NCI-H82 (cell line): ENCODE measurements at places on chromosomes 3 and 15.
A peak's percentile ranks its signal among the peaks of the same experiment; 100 is the strongest.

GRCh38 chr3:132703733-132704132, 18.5 kb downstream of the NPHP3 start:
- DNase-seq, result peak; percentile 56

DNA sequence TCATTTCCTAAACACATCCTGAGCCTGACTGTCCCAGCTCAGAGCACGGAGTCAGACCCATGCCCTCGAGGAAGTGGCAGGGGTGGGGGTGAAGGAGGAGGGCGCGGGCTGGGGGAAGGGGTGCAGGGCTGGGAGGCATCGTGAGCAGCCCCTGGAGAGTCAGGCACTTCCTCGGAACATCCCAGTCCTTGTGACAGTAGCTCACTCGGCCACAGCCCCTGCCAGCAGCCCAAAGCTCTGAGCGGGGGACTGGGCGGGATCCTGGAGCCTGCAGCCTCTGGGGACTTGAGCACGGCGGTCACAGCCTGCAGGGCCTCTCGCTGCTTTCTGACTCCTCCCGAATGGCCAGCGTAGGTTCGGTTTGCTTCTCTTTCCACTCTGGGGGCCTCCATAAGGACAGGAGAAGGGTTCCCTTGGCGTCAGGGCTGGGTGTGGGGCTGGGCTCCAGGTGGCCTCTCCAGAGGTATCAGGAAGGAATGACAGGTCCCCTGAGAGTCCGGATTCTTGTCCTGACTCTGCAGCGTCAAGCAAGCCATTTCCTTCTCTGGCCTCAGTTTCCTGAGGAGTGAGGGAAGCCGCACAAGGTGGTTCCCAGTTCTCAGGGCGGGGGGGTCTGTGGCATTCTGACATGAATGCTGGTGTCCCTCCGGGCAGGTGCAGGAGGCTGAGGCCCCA, 20.9 kb downstream of the PSTPIP1 start:
- DNase-seq, result no peak

DNA sequence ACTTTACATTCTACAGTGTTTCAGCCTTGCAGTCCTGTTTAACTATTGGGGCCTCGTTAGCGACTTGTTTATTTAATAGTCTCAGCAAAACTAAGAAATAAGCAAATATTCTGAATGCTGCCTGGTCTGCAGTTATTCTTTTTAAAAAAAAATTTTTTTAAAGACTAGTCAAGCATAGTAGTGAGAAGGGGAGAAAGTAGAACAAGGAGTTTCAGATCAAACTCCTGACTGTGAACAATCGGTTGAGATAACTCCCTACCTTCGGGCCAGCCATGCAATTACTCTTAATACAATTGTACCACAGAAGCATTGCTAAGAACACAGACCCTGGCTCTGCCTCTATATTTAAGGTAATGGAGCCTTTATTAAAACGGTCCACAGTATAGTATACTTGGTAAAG, 5.8 kb upstream of the DUT start:
- DNase-seq, result no peak

GRCh38 chr15:47669221-47669620, 48.1 kb upstream of the SEMA6D start:
- peak; percentile 87 for DNase-seq

GRCh38 chr3:169085827-169086226, 577.7 kb downstream of the MECOM start:
- no peak for DNase-seq

DNA sequence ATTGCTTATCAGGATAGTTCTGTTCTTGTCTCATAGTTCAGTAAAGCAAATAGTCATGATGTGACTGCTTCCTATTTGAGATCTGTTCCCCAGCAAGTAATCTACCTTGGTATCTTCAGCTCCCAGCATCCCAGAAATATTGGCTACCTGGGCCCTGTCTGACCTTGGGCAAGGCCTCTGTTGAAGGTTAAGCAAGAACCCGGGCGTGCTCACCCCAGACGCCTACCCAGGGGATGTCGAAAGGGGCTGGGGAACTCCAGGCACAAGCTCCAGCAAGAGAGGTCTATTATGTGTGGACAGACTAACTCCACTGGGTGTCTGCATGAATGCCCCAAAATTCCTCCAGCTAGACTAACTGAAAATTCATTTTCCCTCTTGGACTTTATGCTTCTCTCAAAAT, 37.3 kb upstream of the IGF1R start:
- no peak for DNase-seq

DNA sequence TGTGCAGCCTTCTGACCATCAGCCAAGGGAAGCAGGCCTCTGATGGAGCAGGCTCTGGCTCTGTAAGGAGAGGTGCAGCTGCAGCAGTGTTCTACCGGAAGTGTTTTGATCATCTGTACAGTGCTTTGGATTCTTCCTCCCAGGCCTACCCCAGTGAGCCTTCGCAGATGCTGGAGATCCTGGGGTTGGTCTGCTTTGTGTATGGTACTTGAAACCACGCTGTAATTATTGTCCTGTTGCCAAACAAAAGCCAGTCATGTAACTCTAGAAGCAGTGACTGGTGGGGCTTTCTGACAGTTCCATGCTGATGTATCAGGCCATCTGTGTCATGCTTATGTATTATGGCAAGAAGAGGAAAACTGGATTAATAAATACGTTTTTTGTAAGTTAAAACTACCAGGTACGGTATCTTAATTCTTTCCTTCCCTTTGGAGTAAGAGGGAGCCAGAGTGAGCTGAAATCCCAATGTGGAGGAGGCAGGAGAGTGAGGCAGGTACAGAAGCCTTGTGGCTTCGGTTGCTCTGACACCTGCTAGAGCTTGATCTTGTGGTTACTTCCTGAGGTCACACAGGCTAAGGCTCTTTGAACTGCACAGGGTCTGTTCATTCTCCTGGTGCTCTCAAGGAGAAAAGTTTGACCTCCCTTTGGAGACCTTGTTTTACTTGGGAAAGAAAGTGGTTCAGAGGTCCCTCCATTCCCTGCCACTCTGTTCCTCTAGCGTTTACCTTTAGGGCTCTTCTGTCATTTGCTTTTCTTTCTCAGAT, 3.7 kb downstream of the TMEM42 start:
- no peak for DNase-seq

DNA sequence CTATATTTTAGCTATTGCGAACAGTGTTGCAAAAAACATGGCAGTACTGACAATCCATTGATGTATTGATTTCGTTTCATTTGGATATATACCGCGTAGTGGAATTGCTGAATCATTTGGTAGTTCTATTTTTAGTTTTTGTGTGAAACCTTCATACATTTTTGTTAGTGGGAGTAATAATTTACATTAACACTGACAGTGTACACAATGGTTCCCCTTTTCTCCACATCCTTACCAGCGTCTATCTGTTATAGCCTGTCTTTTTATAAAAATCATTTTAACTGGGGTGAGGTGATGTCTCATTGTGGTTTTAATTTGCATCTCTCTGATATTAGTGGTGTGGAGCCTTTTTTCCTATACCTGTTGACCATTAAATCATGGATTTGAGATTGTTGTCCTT, 392.4 kb upstream of the ALCAM start:
- no peak for DNase-seq

DNA sequence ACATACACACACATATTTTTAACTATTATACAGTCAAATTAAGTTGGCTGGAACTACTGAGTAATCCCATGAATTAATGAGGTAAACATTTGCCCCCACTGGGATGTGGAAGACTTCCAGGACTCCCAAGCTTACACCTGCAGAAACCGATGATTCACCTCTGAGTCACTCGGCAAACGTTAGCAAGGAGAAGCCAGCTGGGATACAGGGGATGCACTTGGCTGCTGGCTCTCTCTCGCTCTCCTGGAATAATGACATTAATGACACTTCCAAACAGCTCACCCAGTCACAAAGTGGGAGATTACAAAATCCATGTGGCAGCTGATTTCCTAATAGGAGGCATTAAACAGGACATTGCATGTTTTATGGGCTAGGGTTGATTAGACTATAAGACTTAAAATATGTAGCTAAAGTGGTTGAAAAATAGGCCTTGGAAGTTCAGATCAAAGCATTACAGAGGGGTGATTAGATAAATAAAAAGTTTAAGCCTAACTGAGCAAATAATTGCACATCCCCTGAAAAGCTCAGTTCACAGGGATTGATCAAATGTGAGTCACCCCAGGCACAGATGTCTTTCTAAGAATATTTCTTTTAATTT, 500.9 kb downstream of the SOX2 start:
- peak; percentile 45 for DNase-seq

DNA sequence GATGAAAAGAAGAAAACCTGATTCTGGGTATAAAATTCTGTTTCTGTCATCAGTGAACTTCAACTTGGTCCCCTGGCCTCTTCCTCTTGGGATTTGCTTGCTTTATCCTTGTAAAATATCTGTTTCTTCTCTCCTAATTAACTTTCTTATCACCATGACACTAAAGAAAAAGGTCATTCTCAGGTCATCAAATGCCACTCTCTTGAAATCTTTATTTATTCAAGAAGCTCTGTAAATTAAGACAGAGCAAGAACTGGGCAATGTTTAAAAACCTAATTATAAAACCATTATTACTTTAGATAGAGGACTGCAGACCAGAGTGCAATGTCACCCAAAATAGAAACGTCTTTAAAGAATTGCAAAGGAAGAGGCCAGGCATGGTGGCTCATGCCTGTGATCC, 6.0 kb upstream of the LIPC start:
- no peak for DNase-seq

- DNase-seq, result no peak
Measured at GRCh38 chr15:40075298-40076044, 33.2 kb downstream of the BMF start.

- no peak for DNase-seq
Measured at GRCh38 chr3:130607553-130608154, 90.7 kb downstream of the COL6A6 start.

- DNase-seq, result no peak
Measured at GRCh38 chr3:119835556-119835955, 53.7 kb downstream of the NR1I2 start.

DNA sequence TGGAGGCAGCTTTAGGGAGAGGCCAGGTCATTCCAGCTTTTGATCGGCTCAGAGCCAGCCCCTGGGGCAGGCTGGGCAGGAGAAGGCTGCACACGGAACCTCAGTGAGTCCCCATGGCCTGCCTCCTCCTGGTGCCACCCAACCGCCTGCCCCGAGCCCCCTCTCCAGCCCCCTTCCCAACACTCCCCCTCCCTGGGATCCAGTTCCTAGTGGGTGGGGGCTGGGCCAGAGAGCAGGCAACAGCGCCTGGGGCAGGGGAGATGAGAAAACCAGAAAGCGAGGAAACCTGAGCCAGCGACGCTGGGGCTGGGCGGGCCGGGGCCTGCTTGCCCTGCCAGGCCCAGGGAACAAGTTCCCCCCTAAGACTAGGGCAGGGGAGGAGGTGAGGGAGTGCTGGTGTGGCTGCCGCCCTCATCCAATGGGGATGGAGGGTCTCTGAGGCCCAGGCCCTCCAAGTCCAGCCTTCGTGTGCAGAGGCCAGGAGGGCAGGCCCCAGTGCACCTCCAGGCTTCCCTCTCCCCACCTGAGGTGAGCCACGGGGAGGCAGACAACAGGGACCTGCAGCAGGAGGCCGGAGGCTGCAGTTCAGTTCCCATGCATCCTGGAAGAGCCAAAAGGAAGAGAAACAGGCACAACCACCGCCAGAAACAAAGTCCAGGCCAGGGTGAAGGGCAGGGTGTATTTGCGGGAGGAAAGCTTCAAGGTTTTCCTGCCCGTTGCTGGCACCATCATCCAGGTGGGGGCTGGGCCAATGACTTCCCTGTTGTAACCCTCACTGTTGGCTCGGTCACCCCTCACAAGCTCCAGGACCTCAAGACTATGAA, 4.0 kb upstream of the SEMA3F start:
- no peak for DNase-seq

- peak; percentile 76 for DNase-seq
Measured at GRCh38 chr3:149902498-149903139, 68.1 kb downstream of the PFN2 start.

DNA sequence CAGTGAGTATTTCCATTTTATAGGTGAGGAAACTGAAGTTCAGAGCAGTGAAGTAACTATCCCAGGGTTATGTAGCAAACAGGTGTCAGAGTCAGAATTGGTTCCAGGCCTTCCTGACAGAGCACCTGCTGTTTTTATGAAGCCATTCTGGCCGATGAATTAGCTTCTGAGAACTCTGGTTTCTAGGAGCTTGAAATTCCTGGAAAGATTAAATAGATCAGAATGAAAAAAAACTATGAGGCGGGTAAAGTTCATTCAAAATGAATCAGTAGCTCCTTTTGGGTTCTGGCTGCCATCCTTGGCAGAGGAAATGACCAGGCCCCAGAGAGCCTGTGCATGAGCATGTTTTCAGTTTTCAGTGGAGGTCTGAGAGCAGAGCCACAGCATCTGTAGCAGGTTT, 59.3 kb upstream of the CFAP161 start:
- DNase-seq, result no peak

DNA sequence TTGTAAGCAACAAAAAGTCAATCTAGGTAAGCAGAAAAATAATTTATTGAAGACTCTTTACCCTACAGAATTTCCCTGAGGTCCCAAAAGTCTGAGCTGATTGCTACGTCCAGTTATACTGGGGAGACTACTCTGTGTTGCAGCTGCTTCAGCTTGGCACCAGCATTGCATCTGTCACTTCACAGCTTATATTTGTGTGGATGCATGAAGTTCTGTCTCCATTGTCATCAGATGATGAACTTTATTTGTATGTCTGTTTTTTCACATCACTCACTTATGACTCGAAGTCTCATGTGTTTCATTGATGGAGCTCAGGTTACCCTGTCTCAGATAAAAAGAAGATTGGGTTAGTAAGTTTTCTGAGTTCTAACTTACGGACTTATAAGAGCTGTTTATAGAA, 75.3 kb upstream of the LRRFIP2 start:
- no peak for DNase-seq

GRCh38 chr15:68279779-68280753, 2.5 kb downstream of the FEM1B start:
- DNase-seq, result peak; percentile 27

DNA sequence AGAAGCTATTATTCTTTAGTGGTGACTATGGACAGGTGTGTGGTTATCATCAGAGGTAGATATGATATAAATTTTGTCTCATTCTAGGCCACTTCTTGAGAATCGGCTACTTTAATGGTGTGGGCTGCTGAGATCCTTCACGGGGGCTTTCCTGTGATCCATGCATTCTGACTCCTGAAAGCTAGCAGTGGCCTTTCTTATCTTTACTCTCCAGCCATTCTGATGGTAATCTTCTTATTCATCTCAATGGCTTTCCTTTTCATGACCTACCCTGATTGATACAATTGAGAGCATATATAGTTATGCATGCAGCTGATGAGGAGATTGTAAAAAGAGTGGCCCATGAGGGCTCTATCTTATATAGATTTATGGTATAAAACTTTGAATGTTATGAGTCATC, 78.3 kb upstream of the ZPLD1 start:
- no peak for DNase-seq

DNA sequence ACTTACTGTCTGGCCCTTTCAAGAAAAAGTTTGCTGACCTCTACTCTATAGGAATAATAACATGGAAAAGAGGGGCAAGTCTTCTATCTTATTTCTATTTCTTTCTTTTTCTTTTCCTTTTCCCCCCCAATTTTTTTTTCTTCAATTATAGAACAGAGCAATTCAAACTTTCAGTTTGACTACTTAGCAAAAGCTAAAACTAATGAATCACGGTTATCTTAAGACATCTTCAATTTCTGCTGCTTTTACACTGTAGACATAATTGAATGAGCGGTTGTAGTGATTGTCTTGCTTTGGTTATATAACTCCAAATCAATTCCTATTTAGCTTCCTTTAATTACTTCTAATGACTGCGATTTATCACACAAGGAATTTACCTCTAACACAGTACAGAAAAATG, 74.3 kb upstream of the P2RY1 start:
- DNase-seq, result no peak
